Stimulated activated CD4-positive, alpha-beta T cell treated with anti-CD3 and anti-CD28 coated beads, Interleukin-1b, Interleukin-23, amount 100 ng/mL, for 48 hours (primary cell): ENCODE measurements at places on chromosomes 13 and 19.

DNA sequence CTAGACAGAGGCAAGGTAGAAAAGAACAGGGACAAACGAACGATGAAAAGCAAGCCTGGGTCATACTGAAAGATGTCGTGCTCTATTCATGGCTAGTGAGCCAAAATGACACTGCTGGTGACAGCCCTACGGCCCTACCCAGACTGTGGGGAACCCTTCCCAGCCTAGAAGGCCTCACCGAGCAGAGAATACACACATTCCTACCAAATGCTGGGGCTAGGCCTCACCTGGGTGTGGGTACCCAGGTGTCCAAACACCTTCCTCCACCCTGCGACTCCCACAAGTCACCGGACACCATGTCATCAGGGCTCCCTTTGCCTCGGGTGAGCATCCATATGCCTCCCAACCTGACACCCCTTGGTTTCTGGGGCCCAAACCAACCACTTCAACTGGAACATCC lies 85.3 kb upstream of the DOCK9 start:
- DNase-seq: no peak

- no peak for DNase-seq
Measured at GRCh38 chr13:37695200-37695599, 96.6 kb upstream of the POSTN start.

DNA sequence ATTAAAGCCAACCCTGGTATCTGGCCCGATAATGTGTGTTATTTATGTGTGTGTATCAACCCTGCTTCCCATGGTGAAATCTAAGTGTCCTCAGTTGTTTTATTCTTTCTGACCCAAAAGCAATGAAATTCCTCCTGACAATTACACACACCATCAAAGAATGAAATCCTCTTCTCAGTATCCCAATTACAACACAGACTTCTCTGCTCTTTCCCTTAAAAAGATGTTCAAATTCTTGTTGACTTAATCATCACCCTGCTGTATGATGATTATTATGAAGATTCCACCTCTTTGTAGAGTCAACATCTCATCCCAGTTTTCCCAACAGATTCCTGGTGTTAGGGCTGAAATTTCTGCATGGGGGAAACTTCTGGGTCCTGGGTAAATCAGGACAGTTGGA lies 8.9 kb upstream of the TRPC4 start:
- no peak for DNase-seq

DNA sequence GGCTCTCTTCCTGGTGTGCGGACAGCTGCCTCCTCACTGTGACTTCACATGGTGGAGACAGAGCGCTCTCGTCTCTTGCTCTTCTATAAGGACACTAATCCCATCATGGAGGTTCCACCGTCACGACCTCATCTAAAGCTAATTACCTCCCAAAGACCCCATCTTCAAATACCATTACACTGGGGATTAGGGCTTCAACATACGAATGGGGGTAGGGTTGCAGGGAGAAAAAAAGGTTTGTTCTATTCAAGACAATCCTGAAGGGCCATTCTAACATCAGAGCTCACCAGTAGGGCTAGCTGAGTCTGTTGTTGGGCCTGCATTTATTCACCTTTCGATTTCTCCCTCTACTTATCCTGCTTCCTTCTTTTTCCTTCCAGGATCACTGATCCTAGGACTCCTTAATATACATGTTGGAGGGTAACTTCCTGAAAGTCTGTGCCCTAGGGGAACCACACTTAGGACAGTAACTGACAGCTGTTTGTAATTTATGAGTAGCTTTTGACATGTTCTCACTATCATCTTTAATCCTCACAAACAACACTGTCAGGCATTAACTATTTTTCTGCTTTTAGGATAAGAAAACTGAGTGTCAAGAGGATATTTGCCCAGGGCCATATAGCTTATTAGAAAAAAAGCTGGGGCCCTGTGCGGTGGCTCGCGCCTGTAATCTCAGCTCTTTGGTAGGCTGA lies 18.8 kb upstream of the GTF2F2 start:
- no peak for DNase-seq

- DNase-seq: peak; percentile 64
Measured at GRCh38 chr19:49896863-49897621, at the start of gene IL4I1. IL4I1 (minus strand) TSS chr19:49896887; CDS start chr19:49896160, 727 bp downstream.

DNA sequence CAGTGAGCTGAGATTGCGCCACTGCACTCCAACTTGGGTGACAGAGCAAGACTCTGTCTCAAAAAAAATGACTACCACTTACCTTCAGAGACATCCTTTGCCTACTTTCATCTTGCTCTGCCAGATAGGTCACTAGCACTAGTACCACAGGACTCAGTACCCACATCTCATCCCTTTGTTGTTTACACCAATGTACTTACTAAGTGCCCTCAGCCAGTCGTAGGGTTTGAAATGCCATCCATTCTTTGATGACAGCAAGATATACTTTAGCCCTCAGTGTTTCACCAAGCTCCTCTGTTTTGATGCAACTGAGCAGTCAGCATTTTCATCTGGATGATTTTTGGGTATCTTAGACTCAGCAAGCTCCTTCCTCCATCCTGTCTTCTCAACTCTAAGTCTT lies 6.1 kb downstream of the URAD start:
- DNase-seq: no peak

GRCh38 chr13:100069278-100069677 lies 19.6 kb upstream of the PCCA start:
- DNase-seq: no peak

DNA sequence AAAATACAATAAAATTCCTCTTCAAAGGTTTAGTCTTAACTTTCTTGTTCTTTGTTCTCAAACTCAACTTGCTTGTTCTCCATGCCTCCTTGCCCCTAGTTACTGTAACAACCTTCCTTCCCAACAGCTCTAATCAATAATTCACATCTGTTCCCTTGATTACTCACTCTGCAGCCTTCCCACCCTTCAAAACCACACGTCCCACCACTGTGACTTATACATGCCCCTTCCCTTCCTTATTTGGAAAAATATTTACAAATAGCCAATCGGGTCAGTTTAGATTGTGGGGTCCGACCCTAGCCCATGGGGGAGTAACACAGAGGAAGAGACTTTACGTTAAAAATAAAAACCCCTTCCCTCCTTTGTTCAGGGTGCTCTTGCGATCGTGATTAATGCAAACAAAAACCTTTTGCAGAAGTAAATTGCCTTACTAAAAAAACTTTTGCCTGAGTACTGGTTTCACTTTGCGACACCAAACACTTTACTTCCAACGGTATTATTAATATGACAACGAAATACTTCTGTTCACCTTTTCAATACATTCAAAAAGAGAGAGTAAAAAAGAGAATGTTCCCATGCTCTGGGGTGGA lies 512 bp upstream of the ZNF93 start:
- no peak for DNase-seq

- no peak for DNase-seq
Measured at GRCh38 chr13:83496501-83496900, 385.8 kb downstream of the SLITRK1 start.

DNA sequence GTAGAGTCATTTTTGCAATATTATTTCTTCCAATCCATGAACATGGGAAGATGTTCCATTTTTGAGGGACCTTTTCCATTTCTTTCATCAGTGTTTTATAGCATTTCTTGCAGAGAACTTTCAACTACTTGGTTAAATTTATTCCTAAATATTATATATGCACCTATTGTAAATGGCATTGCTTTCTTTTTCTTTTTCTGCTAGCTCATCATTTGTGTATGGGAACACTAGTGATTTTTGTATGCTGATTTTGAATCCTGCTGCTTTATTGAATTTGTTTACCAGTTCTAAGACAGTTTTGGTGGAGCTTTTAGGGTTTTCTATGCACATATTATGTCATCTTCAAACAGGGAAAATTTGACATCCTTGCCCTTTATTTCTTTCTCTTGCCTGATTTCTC lies 7.2 kb upstream of the CYP4F2 start:
- DNase-seq: no peak

DNA sequence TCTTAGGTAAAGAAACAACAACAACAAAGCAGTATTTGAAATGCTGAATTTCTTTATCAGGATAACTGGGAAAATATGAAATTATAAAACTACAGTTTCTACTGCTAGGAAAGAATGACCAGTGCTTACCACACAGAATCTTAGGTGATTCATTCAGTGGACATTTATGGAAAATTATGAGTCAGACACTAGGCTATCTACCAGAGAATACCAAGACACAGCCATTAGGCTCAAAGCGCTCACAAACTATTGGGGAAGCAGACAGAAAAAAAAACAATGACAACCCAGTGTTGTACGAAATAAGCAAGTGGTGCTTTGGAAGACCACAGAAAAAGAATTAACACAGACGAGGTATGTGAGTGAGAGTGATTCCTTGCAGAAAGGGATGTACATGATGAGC lies 1019.5 kb downstream of the PCDH9 start:
- DNase-seq: no peak

DNA sequence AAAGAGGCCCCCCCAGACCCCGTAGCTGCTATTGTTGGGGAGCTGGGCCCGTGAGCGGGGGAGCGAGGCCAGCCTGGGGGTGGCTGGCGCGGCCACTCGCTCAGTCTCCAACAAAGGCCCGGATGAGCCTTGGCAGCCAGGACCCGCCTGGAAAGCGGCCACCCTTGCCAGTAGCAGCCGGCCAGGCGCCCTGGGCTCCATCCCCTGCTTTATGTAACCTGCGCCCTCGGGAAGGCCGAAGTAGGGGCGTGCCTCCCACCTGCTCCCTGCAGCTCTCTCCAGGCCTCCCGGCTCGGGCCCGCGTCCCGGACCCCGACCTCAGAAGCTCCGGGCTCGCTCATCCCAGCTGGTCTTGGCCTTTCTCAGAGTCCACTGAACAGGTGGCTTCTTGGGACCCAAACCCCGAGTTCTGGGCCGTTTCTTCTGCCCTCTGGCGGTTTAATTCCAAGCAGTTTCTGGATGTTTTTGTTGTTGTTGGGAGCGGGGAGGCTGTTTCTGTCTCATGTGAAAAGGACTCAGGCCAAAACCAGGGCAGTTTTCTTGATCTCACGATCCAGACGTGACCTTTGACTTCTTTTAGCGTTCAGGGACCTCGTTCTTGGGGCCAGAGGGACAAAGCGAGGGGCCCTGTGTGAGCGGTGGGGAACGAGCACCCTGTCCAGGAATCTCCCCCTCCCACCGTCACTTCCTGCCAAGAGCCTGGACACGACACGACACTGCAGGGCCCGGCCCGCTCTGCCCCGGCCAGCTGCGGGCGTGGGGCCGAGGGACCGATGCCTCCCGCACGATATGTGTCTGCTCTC lies 1.2 kb downstream of the CDC34 start:
- DNase-seq: no peak

DNA sequence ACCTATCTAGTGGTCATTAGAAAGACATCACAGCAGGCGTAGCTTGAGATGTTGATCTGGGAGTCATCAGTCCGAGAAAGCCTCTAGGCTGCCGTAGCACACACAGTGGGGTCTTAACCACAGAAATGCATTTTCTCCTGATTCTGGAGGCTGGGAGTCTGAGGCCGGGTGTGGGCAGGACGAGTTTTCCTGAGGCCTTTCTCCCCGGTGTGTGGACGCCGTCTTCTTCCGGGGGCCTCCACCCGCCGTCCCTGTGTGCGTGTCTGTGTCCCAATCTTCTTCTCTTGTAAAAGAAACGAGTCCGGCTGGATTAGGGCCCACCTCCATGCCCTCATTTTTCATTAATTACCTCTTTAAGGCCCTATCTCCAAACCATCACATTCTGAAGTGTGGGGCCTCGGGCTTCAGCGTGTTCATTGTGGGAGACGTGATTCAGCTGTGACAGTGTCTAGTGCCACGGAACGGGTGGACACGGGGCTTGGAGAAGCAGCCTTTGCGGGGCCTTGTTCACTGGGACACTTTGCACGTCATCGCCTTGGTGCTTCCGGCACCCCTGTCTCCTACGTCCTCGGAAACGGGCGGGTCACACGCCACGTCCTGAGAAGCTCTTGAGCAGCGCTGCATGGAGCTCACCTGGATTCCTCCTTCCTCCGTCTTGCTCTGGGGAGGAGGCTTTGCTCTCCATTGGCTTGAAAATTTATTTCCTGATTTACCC lies 208.9 kb upstream of the SOX1 start:
- DNase-seq: no peak

- DNase-seq: no peak
Measured at GRCh38 chr13:25836574-25837336, 215.1 kb downstream of the SHISA2 start.

DNA sequence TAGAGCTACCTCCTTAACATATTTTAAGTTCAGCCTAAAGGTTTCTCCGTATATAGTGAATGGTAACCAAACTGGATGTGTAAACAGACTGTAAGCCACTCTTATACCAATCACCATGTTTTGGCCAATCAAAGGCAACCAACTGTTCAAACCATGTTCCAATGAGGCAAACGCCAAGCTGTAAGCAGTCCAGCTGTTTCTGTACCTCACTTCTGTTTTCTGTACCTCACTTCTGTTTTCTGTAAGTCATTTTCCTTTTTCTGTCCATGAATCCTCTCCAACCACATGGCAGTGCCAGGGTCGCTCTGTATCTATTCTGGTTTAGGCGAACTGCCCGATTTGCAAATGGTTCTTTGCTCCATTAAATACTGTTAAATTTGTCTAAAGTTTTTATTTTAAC lies 24.4 kb downstream of the COMMD6 start:
- no peak for DNase-seq

DNA sequence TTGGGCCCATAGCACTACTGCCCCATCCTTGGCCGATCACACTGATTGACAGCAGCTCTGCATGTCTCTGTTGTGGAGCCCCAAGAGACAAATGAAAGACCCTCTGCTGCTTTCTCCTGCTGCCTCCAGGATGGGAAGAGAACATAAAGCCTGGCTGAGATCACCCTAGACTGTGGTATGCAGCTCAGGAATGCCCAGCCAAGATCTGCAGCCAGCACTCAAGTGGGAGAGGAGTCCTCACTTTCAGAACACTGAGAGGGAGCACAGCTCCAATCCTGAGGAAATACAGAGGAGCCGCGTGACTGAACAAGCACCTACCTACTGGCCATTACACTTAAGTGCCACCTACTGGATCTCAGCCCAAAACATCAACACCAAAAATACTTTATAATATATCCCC lies 203.0 kb downstream of the POSTN start:
- no peak for DNase-seq
